A549 (cell line): ENCODE measurements at places on chromosomes 11 and 22.

DNA sequence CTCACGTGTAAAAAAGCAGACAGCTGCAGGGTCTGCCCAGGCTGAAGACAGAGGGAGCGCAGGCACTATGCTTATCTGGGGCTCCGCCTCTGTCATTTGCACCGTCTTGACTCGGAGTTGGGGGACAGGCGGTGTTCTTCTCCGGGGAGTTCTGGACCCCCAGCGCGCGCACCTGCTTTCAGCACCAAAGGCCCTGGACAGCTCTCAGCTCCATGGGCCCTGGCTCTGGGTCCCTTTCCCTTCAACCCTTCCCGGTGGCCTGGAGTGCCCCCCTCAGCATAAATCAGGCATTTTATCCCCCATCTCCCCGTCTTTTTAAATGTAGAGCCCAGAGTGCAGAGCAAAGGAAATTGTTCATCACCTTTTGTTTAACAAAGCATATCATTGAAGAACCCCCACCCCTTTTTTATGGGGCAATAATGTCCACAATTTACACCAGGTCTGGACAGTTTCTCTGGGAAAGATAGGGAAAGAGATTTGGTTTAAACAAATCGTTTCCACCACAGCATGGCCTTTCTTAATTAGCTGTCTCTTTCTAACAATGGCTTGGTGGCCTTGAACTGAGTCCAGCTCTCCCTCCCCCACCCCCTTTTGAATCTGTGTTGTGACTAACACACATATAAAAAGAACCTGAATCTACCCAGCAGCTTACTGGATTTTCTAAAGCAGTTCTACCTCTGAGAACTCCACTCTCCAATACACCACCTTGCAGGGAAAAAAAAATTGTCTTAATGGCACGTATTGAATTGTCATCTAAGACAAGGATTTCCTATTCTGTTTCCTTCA, 1.7 kb downstream of the SEZ6L start:
- DNase-seq = no peak

GRCh38 chr11:65709661-65710060, 2.4 kb upstream of the KAT5 start:
- DNase-seq = no peak

DNA sequence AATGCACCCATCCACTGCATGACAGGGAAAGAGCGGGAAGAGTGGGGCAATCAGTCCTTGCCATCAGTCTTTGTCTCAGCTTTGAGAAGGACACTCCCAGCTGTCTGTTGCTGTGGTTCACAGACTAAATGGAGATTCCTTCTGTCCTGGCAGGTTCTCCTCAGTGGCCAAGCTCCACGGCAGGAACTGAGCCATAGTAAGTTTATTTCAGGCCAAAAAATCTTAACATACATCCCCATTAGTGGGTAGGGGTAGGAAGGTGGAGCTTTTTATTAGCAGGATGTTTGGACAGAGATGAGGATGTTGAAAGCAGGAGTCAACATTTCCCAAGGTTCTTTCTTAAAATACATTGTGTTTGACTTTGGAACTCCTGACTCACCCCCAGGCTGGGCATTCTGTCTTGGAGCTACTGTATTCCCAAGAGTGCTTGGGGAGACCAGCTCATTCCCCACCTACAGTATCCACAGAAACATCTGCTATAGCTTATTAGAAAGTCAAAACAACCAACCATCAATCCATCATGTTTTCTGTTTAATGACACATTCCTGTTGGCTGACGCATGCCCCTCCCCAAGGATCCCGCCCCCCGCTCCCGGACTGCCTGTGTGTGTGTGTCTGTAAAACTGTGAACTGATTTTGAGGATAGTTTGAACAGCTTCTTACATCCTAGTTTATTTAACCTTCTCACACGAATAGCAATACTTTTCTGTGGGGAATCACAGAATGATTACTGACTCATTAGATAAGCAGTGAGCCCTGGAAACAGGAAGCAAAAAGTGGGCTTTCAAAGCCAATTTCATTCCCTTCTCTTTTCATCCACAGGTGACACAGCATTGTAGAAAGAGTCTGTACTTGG, 109.5 kb downstream of the CCDC81 start:
- peak; percentile 97 for DNase-seq

- no peak for DNase-seq
Measured at GRCh38 chr22:47014636-47015345, 252.3 kb downstream of the TBC1D22A start.

- no peak for DNase-seq
Measured at GRCh38 chr22:49621601-49622210, 206.0 kb downstream of the BRD1 start.

DNA sequence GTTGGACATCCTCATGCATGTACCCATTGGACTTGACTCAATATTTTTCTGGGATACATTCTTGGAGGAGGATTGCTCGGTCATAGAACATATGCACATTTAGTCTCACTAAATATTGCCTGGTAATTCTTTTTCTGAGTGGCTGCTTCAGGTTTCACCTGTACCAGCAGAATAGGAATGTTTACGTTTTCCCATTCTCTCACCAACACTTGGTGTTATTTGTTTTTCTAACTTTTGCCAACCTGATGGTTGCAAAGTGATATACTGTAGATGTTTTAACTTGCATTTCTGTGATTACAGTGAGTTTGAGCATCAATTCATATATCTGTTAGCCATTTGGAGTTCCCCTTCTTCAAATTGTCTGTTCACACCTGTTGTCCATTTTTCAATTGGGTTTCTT, 1.3 kb upstream of the MRGPRD start:
- DNase-seq = no peak

DNA sequence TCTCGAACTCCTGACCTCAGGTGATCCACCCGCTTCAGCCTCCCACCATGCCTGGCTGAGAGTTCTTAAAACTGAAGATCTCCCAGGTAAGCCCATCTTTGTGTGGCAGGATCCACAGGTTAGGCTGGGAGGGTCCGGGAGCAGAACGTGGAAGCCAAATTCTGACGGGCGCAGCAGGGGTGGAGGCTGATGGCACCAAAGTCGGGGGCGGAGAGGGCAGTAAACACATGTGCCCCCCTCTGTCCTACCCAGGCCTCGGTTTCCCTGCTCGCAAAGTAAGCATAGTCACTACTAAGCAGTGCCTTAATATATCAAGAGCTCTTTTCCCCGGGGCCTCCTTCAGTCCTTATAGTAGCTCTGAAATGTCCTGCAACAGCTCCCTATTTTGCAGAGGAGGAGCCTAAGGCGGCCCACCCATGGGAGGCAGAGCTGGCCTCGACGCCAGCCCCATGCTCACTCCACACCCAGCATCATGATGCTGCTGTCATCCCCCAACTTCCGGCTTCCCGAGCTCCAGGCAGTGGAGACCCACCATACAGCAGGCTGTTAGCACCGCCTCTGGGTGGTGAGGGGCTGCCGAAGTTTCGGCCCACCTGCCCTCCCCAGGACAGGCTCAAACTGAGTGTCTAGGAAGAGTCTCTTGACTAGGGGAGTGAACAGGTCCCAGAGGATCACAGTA, 230.0 kb downstream of the CTTN start:
- DNase-seq = no peak

DNA sequence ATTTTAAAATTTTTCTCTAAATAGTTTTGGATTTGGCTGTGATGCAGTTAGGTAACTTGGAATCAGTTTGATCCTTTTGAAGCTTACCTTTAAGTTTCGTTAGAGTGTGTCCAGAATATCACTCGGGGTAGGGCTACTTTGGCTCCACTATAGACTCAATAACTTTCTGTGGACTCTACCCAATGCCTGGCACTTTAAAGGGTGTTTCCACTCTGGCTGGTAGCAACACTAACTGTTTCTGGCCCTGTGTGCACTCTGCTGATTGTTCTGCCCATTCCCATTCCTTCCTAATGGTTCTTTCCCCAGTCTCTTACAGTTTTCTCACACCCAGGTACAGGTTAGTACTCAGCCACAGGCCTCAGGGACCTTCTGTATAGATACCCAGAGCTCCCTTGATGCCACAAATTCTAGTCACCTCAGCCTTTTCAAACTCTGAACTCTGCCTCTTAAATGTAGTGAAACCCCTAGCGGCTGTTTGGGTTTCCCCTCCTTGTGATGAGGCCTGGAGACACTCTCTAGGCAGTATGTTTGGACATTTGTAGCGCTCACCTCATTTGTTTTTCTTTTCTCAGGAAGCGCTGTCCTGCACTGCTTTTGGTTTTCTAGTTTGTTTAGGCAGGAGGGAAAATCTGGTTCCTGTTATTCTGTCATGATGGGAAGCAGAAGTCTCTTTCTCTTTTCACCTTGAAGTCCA, 16.8 kb downstream of the CUL5 start:
- DNase-seq = no peak

GRCh38 chr11:123460012-123460700, 30.1 kb downstream of the GRAMD1B start:
- DNase-seq = no peak

- peak; percentile 69 for DNase-seq
Measured at GRCh38 chr22:36461665-36462649, 19.5 kb downstream of the TXN2 start.

- DNase-seq = no peak
Measured at GRCh38 chr11:84518631-84519183, 1108.4 kb downstream of the DLG2 start.

DNA sequence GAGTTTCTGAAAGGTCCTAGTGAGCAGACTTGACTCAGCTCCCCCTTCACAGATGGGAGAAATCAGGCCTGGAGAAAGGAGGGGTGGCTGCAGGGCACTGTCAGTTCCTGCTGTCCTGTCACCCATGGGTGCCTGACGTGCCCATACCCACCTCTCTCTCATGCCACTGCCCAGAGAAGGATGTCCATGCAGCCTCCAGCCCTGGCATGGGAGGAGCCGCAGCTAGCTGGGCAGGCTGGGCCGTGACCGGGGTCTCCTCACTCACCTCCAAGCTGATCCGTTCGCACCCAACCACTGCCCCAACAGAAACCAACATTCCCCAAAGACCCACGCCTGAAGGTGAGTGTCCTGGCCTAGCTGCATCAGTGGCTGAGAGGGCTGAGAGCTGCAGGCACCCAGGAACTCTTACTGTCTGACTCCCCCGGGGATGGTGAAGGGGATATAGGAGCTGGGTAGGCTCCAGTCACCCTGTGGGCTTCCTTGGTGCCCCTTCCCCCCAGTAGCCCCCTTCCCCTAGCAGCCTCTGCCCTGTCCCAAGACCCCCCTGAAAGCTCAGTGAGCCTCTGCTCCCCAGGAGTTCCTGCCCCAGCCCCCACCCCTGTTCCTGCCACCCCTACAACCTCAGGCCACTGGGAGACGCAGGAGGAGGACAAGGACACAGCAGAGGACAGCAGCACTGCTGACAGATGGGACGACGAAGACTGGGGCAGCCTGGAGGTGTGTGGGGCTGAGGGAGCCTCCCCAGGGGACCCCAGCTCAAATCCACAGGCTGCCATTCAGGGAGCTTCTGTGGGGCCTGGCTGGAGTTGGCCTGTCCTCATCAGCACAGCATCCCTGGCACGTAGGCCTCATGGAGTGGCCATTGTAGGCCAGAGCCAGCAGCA, 11.8 kb downstream of the SCYL1 start:
- no peak for DNase-seq

DNA sequence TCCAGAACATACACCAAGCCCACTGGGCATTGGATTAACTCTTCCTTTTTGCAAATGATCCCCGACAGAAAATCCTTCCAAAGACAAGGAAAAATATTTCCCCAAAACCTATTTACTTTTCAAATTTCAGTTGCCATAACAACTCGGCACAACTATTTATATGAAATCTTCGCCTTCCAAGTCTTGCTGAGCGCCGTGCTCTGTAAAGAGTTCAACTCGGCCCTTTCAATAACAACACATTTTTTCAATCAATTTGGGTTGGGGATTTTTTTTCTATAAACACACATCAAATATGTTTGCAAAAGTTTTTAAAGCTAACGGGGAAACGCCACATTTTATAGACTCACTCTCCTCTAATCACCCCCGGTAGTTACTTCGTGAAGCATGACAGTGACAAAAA, 333.8 kb downstream of the MN1 start:
- DNase-seq = no peak

- DNase-seq = no peak
Measured at GRCh38 chr11:8257003-8257664, 6.5 kb downstream of the LMO1 start.

GRCh38 chr11:825366-826226, 2.1 kb upstream of the CRACR2B start:
- no peak for DNase-seq

GRCh38 chr11:17798253-17798652, 63.7 kb downstream of the KCNC1 start:
- no peak for DNase-seq

GRCh38 chr22:36027935-36028645, 534 bp downstream of the RBFOX2 start:
- DNase-seq = no peak

DNA sequence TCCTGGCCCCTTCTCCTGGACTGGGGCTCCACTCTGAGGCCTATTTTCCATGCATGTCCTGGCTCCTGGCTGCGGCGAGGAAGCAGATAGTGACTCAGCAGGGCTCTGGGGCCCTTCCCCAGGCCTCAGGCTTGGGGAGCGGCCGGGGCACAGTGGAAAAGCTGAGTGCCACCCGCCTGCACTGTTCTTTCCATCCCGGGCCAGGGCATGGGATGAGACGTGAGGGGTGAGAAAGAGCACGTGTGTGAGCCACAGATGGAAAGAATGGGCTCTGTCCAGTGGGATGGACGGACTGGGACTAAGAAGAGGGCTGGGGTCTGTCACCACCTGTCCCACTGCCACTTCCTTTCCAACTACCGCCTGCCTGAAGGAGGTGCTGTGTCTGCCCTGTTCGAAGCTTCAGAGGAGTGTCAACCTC, 12.8 kb downstream of the SLC37A2 start:
- no peak for DNase-seq

DNA sequence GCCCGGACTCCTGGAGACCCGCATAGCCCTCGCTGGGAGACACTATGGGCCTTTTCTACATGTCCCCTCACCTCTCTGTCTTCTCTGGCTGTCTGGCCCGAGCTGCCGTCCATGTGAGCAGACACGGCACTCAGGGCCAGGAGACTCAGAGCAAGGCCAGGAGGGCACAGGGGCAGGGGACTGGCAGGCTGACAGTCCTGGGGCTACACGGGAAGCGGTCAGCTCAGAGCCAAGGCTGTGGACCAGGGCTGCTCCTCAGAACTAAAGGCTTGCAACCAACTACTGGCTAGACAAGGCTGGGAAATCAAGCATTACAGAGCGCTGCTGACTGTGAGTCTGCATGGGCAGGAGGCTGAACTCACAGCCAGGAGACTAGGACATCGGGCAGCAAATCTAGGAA, 56.1 kb upstream of the CDON start:
- DNase-seq = no peak
